ENCODE measurements at places on chromosomes 5 and 9. TPM values are rescaled to one million over a fixed set of nuclear protein-coding genes. Genes with fewer than 3 reads are reported as not detected.

DNA sequence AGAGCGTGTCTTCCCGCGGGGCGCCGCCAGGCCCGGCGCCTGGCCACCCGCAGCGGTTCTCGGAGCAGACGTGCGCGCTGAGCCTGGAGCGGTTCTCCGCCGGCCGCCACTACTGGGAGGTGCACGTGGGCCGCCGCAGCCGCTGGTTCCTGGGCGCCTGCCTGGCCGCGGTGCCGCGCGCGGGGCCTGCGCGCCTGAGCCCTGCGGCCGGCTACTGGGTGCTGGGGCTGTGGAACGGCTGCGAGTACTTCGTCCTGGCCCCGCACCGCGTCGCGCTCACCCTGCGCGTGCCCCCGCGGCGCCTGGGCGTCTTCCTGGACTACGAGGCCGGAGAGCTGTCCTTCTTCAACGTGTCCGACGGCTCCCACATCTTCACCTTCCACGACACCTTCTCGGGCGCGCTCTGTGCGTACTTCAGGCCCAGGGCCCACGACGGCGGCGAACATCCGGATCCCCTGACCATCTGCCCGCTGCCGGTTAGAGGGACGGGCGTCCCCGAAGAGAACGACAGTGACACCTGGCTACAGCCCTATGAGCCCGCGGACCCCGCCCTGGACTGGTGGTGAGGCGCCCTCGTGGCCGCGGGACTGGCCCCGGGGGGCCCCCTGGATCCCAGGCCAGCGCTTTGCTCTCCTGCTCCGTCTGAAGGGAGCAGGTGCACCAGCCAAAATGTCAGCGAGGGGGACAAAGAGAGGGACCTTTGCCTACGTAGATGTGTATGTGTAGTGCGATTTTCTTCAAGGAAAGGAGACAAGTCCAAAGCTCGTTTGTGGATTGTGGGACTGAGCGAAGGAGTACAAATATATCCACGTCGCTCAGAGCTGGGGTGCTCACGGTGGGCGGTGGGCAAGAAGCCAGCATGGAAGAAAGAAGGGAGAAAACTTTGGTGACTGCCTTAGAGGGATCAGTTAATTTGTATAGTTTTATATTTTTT lies 19.5 kb downstream of the BTNL9 start:
- no peak for DNase-seq

DNA sequence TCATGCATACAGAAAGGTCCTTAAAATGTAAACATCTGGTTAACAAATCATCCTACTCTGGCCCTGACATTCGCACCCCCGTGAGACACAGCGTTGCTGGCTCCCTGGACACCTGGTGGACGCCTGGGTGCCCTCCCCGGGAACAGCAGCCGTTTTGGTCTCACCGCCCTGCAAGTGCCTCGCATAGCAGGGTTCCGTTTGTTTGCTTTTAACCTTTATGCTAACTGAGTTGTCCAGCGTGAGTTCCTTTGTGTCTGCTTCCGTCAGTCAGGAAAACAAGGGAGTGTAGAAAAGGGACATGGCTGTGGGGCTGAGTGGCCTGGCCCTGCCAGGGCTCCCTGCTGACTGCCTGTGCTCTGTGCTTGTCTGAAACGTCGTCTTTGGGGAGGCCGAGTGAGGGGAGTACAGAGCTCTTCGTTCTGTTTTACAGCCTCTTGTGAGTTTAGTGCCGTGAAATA lies 91.8 kb upstream of the CACNA1B start:
- peak; percentile 12 for DNase-seq

GRCh38 chr5:94993491-94993890 lies 291.4 kb downstream of the MCTP1 start:
- DNase-seq = no peak

DNA sequence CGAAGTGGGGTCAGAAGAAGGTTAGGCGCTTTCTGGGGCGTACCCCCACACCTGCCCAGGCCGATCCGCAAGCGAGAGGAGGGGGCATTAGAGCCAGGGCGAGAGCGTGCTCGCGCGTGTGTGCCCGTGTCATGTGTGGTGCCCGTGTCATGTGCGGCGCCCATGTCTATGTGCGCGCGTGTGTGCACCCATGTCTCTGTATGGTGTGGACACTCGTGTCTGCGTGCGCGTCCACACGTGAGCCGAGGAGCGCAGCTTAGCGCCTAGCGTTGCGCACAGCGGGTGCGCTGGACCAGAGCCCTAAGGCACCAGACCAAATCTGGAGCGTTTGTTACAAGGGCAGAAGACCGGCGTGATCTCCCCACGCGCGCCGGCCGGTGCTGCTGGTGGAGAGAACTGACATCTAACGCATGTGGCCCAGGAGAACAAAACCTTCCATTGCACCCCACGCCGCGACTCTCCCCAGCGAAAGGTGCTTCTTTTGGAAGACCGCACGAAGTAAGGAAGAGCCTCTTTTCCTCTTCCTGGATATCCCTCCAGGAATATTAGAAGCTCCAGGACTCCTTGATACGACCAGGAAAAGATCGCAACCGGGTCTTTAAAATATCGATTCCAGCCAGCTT lies 644 bp downstream of the NIM1K start:
- DNase-seq = peak; percentile 39

- no peak for DNase-seq
These were observed 1.2 kb downstream of the FSD1L start for GRCh38 chr9:105449081-105449480.

- DNase-seq = no peak
These were observed 9.3 kb downstream of the OBP2B start for GRCh38 chr9:133199648-133200321.

- DNase-seq = no peak
These were observed 27.1 kb upstream of the NFIB start for GRCh38 chr9:14340994-14341393.

DNA sequence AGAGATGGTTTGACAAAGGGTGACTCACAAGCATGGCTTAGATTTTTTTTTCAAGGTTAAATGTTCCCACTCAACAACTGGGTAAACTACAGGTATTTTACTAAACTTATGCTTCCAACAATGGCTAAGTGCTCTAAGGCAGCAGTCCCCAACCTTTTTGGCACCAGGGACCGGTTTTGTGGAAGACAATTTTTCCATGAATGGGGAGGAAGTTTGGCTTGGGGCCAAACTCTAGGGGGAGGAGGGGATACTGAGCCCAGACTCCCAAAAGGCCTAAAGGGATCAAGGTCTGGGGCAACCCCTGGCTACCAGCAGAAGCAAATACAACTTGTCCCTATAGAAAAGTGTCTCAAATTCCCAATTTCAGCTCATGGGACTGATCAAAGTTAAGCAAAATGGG lies 32.0 kb upstream of the HSD17B3 start:
- no peak for DNase-seq

GRCh38 chr9:114348906-114349482 lies 19.3 kb downstream of the ORM2 start:
- DNase-seq = peak; percentile 86

DNA sequence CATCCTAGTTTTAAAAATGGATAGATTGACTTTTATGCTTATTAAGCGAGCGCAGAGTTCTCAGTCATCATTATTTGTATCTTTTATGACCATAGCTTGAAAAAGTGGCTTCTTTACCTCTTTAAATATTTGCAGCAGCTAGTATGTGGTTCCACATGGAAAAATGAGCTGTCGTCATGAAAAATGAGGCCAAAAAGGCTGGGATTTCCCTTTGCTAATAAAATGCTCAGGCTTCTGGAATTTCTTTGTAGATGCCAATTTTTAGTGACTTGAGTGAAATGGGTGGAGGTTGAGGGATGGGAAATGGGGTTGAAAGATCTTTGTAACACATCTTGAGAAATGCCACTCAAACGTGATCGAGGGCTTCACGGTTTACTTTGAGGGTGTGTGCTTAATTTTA lies 35.2 kb downstream of the RAI14 start:
- no peak for DNase-seq

DNA sequence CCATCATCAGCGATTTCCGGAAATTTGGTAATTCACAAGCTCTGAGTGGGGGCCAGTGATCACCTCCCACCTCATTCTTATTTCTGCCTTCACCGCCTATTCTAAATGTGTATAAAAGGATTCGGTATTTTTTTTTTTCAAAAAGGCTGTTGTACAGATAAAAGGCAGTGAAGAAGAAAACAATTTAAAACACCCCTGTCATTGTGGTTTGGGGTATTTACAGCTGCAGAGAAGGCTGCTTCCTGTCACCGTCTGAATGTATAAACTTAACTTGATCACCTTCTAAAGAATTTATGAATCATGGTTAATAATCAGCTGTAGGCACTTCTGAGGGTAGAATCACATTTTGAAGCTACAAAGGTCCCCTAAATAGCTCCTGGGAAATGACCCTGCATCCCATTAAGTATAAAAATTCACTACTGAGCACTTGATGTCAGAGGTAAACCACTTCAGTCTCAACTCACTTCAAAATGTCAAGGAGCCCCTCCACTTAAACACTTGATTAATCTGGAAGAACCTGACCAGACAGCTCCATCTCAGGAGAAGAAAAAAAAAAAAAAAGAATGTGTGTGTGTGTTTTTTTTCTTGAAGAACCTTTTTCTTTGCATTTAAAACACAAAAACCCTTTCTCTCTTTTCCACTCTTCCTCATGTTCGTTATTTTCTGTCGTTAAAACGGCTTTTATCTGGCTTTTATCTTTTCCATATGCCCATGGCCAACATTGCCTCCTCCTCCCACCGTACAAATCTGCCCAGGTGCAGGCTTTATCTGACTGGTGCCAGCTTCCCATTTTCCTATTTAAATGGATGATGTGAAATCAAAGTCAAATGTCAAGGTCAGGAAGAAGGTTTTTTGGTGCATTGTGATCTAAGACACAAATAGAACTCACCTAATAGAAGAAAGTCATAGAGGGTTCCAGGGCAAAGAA lies 291.2 kb downstream of the IRX1 start:
- DNase-seq = peak; percentile 5

DNA sequence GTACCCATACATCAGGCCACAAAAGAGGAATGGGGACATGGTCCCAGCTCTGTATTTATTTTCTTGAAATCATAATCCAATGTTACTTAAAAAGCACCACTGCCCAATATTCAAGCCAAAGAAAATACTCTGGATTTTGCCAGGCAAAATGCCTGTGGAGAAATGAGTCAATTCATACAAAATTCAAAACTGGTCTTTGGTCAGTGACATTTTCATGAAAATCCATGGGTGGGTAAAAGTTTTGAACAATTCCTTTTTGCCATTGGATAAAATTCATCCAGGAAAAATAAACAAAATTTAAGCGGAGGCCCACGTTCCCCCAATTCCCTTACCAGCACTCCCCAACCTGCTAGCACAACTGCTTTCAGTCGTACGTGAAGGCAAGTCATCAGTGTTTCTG lies 186.2 kb downstream of the GLIS3 start:
- no peak for DNase-seq

DNA sequence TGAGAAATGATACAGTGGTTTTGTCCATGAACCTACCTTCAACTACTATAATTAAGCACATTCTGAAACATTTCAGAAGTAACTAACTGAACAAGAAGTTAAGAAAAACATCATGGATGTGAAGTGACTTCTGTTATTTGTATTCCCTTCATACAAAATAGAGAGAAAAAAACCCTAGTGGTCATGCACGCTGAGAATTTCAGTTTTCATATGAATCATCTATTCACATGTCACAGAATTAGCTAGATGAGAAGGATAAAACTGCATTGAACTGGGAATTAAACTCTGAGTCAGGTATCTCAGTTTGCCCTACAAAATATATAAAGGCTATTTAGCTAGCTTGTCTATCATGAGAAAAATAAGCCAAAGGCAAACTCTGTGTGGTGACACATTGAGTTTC lies 451.8 kb upstream of the FTMT start:
- DNase-seq = no peak

GRCh38 chr5:177490311-177490991 lies 7.0 kb downstream of the PDLIM7 start:
- DNase-seq = no peak

DNA sequence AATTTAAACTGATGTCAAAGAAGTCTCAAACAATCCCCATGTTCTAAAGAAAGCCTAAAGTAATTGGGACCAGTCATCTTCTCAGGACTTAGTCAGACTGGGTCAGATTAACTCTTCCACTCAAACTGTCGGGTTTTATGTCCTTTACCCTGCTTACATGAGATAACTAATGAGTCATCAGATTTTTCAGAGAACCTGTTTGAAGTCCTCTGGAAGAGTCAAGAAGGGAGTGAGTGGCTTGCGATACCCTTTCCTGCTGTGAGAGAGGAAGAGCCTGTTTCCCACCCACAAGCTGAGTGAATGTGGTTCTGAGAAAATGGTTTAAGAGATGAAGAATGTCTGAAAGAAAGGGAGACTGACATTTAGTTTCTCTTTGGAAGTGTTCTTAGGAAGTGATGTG lies 1866.7 kb upstream of the C9orf72 start:
- no peak for DNase-seq

DNA sequence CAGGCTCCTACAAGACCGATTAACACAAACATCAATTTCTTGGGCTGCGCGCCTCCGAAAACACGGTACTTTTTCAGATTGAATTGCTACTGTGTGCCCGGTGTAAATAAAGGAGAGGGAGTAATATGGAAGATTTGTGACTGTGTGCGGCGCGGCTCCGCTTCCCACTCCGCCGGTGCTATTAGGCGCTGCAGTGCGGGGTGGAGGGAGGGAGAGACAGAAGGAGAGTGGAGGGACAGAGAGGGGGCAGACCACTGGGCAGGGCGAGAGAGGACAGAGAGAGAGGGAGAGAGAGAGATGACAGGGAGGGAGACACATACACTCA lies 24.7 kb upstream of the RNU6ATAC start:
- peak; percentile 51 for DNase-seq

GRCh38 chr9:503326-503725 lies 288.7 kb downstream of the DOCK8 start:
- DNase-seq = no peak

- DNase-seq = no peak
These were observed 10.6 kb upstream of the NR3C1 start for GRCh38 chr5:143413958-143414669.

DNA sequence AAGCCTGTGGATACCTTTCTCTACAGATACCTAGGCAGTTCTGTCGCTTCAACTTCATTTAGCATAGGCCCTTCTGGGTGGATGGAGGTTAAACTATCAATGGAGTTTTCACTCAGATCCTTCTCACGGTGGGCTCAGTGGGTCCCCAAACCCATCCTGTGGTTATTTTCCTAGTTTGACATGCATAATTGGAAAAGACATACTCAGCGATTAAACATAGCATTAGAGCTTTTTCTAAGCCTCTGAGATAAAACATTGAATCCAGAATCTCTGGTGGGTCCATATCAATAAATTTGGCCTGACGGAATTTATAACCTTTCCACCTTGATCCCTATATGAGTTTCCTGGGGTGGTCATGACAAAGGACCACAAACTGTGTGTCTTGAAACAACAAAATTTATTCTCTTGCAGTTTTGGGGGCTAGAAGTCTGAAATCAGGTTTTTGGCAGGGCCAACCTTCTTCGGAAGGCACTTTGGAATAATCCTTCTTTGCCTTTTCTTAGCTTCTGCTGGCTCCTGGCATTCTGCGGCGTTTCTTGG lies 1.7 kb upstream of the OTULIN start:
- no peak for DNase-seq

GRCh38 chr5:150488519-150489359 lies 19.2 kb upstream of the NDST1 start:
- DNase-seq = no peak

GRCh38 chr9:135241381-135242048 lies 154.0 kb downstream of the OLFM1 start:
- no peak for DNase-seq

The STPG3 gene
- 0.38 TPM for total RNA-seq

The ARHGEF39 gene
- total RNA-seq = 0.72 TPM

The DMRTA1 gene
- total RNA-seq = 2.3 TPM

The GALNT12 gene
- total RNA-seq = 10.8 TPM

The DAB2IP gene
- total RNA-seq = 105 TPM

The PJA2 gene
- total RNA-seq = 103 TPM

The C5orf58 gene
- total RNA-seq = not detected

The ASS1 gene
- 124 TPM for total RNA-seq

The PRUNE2 gene
- 65.1 TPM for total RNA-seq

The SLC6A18 gene
- not detected for total RNA-seq

The LCN2 gene
- 198 TPM for total RNA-seq

The ZNF189 gene
- 22.9 TPM for total RNA-seq

The BTNL8 gene
- total RNA-seq = 0.19 TPM
